ENCODE measurements at places on chromosomes 3 and 15.

GRCh38 chr3:189508784-189509501 is 122.2 kb upstream of the TP63 start:
- no peak for DNase-seq

GRCh38 chr3:2262204-2262603 is 163.5 kb downstream of the CNTN4 start:
- DNase-seq, result no peak

DNA sequence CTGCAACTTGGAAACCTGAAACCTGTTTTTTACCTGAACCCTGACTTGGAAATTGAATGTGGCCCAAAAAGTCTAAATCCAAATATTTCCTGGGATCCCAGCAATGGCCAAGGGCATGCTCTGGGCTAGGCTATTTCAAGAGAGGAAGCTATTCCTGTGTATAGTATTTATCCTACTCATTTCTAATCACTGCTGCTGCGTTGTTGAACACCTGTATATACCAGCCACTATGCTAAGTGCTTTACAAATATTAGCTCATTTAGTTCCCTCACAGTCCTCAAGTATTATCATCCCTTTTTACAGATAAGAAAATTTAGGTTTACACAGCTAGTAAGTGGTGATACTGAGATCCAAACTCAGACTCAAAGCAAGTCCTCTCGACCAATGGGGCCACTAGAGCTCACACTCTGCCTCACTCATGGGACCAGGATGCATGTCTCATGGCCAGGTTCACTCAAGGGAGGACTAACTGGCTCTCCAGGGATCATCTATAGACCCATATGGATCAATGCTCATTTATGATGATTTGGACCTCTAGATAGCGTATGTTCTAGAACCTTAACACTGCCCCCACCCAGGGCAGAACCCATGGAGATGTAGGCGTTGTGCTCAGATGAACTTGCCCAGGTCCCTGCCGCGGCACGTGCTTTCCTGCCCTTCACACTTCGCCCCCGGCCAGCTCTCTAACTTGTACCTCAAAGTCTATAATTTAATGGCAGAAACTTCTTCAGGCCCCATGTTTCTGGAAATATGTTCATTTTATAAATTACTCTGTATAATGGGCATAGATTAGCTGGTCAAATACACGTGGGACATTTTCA is 2.6 kb upstream of the CCR4 start:
- no peak for DNase-seq

DNA sequence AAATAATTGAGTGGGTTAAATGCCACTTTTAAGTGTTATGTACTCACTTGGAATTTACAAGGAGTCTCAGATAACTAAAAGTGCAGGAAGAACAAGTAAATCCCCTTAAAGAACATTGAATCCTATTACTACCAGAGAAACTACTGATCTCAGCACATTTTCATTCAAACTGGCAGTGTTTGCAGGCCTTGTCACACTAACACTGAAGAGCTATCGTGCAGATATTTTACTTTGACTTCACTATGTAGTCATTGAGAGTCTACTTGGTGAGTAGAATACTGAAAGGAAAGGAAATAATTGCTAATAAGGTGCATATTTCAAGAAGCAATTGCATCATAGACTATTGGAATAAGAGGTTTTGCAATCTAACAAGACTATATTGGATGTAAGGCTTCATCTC is 721.4 kb upstream of the CBLB start:
- peak; percentile 11 for DNase-seq

DNA sequence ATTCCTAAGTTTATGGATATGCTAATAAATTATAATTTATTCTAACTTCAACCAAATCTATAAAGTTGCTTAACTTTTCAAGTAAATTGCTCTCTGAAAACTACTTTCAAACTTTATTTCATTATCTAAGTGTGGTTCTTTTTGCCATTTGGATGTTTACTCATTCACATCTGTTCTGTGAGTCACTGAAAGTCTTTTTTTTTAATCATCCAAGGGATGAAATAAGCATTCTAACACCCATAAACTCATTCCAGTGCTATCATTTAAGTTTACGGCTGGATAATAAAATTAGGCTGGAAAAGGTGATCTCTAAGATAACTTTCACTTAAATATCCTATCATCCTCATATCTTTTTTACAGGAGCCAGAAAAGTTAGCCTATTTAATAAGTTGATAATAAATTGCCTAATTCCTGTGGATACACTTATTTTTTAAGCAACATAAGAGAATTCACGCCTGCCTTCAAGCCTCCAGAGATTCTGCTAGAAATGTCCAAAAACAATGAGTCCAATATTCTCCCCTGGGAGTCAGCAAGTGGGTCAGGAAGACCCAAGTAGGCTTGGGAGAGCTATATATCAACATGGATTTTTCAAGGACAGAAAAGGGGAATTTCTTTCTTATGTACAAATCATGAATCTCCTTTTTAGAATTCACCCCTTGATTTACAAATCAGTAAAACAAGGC is 25.8 kb downstream of the SCG3 start:
- DNase-seq, result no peak

- DNase-seq, result no peak
Observed at GRCh38 chr3:179794355-179794754, 141.5 kb downstream of the USP13 start.

DNA sequence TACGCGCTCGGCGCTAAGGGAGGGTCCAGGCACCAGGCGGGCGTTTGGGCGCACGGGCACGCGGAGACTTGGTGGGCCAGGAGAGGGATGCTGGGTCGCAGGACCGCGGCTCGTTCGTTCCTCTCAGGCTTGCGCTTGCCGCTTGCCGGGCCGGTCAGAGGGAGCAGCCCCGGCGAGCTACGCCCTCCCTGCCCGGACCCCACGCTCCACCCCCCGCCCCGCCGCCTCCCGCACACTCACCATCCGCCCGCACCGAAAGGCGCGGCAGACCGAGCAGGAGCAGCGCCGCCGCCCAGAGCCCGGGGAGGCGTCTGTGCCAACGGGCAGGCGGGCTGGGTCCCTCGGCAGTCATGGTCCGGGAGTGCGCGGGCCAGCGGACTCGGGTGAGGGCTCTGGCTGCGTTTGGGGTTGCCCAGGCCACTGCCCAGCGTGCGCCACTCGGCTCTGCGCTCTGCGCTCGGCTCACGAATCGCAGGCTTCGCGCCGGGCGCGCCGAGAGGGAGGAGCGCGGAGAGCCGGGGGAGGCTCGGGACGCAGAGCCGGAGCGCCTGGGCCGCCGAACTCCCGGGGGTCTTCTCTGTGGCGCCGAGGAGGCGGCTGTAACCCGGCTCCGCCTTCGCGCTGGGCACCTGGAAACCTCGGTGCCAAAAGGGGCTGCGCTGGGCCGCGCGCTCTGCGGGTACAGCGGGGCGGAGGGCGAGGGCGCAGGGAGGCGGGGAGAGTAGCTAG is at the start of gene SUSD5:
Gene SUSD5 (minus strand): TSS at position 365 of the 729 bp plus-strand sequence. CDS start 13 bp downstream, at position 352.
- peak; percentile 56 for DNase-seq

- no peak for DNase-seq
Observed at GRCh38 chr15:74269362-74270035, 33.4 kb downstream of the CCDC33 start.

- DNase-seq, result peak; percentile 81
Observed at GRCh38 chr3:177597311-177598096, 400.2 kb upstream of the TBL1XR1 start.

DNA sequence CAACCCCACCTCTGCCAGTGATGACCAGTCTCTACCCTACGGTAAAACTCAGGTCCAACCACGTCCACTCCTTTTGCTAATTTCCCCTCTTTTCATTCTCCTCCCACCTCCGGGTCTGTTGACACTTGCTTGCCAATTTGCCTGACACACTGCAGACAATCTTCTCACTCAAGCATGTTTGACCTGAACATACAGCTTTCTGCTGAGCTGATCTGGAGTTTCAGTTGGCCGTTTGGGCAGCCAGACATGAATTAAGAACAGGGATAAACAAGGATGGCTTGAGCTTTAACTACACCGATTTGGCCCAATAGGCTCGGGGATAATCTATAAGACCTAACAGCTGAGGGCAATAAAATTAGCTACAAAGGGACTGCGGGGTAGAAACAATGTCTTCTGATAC is 758.6 kb upstream of the CFAP20DC start:
- DNase-seq, result no peak

DNA sequence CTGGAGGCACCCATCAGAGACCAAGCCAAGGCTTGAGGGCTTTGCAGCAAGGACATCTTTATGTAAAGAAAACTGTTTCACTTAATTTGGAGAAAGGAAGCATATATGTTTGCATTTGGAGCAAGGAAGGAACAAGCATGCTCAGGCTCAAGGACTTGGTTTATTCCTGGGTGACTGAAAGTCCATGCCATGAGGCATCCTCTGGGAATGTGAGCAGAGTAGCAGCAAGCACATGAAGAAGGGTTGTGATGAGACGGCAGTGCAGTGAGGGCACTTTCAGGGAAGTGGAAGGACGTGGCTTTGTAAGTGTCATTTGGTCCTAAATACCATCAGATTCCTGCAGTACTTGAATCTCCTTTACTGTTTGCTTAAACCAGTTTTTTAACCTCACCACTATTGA is 26.8 kb downstream of the POLG start:
- DNase-seq, result peak; percentile 53

GRCh38 chr15:31263751-31264558 is 62.7 kb upstream of the KLF13 start:
- no peak for DNase-seq

DNA sequence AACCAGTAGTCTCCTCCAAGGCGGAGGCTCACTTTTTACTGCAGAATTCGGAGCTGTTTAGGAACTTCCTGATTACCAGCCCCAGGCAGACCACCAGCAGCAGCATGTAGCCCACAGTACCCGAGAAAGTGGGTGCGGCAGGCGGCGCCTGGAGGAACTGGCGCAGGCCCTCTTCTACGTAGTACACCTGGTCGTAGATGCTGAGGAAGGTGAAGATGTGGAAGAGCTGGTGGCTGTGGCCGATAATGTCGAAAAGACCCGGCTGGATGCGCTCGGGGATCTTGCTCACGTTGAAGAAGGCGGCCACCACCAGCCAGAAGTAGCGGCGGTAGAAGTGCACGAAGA is 1.3 kb downstream of the PAQR9 start:
- no peak for DNase-seq

DNA sequence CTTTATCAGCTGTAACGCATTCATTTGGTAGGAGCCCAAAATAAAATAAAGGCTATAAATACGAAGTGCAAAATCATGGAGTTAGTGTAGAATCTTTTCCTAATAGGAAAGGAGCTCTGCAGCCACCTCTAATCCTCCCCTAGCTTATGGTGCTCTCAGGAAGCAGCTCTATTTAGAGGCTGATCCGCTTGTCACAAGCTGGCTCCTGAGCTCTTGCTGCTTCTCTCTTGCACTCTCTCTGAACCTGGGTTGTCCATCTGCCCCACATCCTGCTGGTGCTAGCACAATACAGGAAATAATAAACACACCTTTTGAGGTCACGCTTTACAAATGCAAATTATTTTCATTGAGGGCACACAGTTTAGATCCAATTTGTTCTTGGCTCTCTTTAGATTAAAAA is 37.3 kb upstream of the BFSP2 start:
- no peak for DNase-seq

DNA sequence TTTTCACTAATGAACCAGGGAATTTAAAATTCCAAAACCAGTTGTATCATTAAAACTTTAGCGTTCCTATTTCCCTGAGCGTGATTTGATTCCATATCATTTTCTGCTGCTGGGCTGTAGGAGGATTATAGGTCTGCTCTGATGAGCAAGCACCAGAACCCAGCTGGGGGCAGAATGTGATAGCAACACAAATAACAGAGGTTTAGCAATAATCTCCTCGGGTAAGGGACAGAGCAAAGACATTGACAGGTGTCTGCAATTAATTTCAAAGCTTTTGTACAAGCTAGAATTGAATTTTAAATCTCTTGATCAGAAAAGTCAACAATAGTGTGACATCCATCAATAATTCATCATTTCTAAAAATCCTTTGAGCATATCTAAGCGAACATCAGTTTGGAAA is 163.4 kb upstream of the RAP2B start:
- no peak for DNase-seq

GRCh38 chr15:45644437-45644836 is 9.6 kb downstream of the SQOR start:
- DNase-seq, result no peak

DNA sequence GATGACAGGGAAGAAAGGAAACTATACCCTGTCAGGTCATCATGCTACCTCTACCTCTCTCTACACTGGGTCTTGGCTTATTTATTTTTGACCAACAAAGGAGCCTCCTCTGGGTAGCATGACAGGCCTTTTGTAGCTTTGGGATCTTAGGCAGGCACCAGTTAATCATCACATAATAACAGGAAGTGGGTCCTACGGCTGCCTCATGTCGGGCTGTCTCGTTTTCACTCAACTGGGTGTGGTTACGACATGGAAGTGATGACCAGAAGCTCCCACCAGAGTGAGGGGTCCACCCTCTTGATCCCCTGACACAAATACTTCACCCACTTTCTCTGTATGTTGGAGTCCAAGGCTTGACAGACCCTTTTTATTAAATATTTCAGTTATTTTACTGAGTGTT is 105.3 kb downstream of the CD47 start:
- no peak for DNase-seq

- DNase-seq, result no peak
Observed at GRCh38 chr3:55165278-55165677, 237.4 kb upstream of the LRTM1 start.

DNA sequence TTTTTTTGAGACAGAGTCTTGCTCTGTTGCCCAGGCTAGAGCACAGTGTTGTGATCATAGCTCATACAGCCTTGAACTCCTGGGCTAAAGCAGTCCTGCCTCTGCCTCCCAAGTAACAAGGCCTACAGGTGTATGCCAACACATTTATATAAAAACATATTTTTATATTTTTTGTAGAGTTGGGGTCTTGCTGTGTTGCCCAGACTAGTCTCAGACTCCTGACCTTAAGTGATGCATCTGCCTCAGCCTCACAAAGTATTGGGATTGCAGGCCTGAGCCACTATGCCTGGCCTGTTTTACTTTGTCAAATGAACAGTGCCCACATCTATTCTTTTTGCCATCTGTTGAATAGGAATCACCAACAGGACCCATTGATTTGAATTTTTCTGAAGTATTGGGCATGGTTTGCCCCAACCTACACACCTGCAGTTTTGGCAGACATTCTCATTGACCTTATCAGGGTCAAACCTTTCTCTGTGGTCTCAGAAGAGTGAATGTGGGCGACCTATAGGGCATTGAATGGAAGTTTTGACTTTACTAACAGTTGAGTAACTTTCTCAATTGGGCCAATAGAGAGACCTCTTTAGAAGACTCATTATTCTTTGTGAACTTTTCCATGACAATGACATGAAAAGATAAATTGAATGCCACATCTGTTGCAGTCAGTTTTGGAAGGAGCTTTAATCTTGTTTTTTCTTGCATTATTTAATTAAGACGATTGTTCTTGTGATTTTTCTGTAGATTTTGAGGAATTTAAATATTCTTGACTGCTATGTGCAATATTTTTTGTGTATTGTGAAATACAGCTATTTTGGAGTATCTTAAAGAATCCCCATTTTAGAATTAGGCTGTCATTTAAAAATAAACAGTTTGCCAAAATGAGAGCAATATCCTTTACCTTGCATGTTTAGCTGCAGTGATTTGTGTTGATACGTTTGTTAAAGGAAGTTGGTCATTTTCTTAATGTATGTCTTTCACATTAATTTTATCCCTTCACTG is 2.7 kb downstream of the IREB2 start:
- DNase-seq, result no peak

GRCh38 chr15:100642950-100643338 is 40.6 kb downstream of the ASB7 start:
- no peak for DNase-seq

GRCh38 chr3:123766193-123767008 is 117.7 kb downstream of the MYLK start:
- no peak for DNase-seq

- no peak for DNase-seq
Observed at GRCh38 chr15:85950101-85950500, 129.6 kb upstream of the AGBL1 start.
